ENCODE measurements at places on chromosomes 3 and 15.

DNA sequence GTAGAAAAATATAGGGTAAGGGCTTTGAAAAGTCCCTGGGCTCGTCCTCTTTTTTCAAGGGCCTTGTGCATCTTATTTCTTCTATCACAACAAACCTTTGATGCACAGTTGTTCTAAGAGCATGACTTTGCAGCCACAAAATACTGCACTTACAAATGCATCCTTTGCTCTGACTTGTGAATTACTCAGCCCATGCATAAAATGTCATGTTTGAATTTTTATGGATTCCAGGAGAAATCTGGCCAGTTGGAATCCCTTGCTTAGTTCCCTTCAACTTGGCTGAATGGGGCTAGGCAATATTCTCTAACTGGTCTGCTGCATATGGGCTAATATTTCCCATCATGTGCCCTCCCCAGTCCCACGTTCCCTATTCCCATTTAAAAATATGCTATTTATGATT lies 523.9 kb upstream of the RGMA start:
- no peak for DNase-seq

DNA sequence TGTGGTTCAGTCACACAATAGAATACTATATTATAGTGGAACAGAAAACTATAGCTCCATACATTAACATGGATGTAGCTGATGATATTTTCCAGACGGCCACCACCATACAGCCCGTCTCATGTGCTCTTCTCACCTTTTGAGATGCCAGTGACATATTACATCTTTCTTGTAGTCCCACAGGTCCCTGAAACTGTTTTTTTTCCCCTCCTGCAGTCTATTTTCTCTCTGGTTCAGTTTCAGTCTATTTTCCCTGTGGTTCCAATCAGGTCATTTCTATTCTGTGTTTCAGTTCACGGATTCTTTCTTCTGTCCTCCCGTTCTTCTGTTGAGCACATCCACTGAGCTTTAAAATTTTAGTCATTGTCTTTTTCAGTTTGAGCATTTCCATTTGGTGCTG lies 72.2 kb downstream of the PPCDC start:
- no peak for DNase-seq

DNA sequence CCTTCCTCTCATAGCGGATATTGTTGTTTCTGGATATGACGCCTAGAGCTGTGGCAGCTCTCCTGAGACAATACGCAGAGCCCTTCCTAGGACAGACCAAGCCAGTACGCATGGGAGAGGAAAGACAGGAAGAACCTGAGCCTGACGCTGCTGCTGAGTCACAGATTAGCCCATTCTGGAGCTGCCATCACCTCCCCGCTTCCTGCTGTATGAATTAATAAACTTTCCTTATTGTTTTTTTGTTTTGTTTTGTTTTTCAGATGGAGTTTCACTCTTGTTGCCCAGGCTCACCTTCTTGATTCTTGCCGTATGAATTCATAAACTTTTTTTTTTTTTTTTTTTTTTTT lies 67.0 kb downstream of the PPCDC start:
- no peak for DNase-seq

DNA sequence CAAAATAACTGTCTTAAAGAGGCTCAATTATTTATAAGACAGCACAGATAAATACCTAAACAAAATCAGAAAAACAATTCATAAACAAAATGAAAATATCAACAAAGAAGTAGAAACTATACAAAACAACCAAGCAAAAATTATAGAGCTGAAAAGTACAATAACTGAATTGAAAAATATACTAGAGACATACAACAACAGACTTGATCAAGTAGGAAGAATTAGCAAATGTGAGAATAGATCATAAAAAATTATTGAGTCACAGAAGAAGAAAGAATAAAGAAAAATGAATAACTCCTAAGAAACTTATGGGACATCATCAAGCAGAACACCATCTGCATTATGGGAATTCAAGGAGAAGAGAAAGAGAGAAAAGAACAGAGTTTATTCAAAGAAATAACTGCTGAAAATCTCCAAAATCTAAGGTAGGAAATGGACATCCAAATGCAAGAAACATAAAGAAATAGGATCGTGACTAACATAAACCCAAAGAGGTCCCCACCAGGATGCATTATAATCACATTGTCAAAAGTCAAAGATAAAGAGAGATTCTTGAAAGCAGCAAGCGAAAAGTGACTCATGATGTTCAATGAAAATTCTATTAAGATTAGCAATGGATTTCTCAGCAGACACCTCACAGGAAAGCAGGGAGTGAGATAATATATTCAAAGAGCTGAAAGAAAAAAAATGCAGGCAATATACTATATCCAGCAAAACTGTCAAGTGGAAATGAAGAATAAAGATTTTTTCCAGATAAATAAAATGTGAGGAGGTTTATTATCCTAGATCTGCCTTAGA lies 85.9 kb downstream of the DCLK3 start:
- no peak for DNase-seq

- DNase-seq: no peak
Observed at GRCh38 chr3:164465172-164465571, 613.1 kb downstream of the SI start.

DNA sequence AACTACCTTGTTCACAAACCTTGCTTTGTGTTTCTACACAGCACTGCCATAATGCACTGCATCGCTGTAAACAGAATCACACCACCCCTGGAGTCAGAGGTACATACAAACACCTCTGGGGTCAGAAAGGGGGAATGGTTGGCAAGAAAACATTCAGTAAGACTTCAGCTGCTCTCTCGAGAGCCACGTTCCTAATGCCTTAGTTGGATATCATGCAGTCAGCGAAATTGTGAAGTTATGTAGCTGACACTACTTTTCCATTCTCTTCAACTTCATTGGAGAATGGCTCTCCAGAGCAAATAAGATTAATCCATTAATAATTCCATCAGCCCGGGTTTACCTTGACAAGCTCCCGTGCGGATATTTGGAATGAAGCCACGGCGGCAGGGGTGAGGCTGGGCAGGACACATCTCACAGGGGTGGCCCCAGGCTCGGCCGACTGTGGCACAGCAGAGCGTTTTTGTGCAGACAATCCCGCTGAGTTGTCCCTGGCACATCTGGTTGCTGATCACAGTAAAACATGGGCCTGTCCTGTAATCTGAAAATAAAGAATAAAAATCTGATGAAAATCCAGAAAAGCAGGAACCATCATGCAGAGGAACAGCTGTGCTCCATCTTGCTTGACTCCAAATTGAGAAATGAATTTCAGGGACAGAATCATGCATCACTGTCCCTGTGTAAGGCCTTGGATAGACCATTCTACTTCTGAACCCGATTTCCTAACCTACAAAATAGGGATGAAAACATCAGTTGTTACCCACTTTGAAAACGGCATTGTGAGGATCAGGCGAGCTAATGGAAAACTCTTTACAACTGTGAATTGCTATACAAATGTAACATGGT lies 108.0 kb downstream of the FBN1 start:
- DNase-seq: no peak

GRCh38 chr3:164222197-164222596 lies 856.1 kb downstream of the SI start:
- DNase-seq: no peak

GRCh38 chr15:76756381-76756780 lies 148.8 kb downstream of the SCAPER start:
- no peak for DNase-seq

DNA sequence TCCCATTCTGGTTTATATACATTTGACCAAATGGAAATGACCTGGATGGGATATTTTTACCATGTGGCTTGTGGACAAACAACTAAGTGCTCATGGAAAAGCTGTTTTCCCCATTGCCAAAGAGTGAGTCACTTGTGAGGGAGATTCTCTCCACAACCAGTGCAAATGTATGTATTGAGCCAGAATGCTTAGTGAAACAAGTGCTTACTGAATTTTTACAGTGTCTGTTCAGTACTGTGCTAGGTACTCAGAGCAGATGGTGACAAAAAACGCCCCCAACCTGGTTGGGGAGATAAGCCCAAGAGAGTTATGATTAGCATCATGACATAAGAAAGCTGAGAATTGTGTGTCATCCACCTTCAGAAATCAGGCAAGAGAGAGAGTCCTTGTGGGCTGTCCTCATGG lies 2.3 kb downstream of the CHP1 start:
- no peak for DNase-seq

DNA sequence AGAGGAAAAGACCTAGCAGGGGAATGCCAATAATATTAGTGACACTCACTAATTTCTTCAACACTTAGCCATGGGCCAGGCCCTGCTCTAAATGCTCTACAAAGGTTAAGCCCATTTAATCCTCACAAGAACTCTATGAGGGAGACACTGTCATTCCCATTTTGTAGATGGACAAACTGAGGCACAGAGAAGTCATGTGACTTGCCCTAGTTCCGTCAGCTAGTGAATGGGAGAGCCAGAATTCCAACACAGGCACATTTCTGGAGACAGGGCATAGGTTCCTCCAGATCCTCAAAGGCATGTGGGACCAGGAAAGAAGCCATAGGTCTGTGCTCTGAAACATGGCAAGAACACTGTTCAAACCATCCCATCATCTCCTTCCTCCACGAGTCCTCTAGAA lies 31.5 kb downstream of the LOXL1 start:
- no peak for DNase-seq

DNA sequence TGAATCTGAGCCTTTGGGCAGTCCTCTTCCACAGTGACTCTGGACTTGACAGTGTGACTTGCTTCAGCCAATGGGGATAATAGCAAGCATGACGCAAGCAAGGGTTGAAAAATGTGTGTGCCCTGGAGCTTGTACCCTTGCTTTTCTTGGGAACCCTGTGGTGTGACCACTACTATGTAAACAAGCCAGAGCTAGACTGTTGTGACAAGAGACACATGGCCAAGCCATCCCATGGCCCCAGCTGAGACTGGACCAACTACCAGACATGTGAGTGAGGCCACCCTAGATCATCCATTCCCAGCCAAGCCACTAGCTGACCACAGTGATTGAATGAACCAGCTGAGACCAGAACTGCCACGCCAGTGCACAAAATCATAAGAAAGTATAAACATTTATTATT lies 11.8 kb downstream of the MYO1E start:
- DNase-seq: no peak

- no peak for DNase-seq
Observed at GRCh38 chr3:112966633-112967032, 8.3 kb downstream of the CD200R1 start.

Data from CD4-positive, alpha-beta T cell treated with Interleukin-6 at 100 ng/mL for 8 hours (primary cell).